ENCODE measurements at places on chromosomes 5 and 9.

GRCh38 chr9:123365287-123365880 lies 9.4 kb downstream of the CRB2 start:
- DNase-seq: no peak

DNA sequence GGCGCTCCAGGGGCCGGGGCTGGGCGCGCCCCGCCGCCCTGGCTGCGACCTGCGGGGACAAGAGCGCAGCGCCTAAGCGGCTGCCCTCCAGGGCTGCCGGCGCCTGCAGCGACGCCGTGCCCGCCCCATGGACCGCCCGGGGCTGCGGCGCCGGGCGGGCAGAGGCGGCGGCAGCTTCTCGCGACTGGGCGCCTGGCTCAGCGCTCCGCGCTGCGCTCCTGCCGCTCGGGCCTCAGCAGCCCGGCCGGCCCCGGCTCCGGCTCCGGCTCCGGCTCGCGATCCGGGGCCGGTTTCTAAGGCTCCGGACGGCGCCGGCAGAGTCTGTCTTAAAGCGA lies at the start of gene PITX1:
TSS of gene PITX1 (minus strand) at position 328 of the 335 bp plus-strand sequence. CDS start 347 bp downstream, outside the sequence.
- no peak for DNase-seq

DNA sequence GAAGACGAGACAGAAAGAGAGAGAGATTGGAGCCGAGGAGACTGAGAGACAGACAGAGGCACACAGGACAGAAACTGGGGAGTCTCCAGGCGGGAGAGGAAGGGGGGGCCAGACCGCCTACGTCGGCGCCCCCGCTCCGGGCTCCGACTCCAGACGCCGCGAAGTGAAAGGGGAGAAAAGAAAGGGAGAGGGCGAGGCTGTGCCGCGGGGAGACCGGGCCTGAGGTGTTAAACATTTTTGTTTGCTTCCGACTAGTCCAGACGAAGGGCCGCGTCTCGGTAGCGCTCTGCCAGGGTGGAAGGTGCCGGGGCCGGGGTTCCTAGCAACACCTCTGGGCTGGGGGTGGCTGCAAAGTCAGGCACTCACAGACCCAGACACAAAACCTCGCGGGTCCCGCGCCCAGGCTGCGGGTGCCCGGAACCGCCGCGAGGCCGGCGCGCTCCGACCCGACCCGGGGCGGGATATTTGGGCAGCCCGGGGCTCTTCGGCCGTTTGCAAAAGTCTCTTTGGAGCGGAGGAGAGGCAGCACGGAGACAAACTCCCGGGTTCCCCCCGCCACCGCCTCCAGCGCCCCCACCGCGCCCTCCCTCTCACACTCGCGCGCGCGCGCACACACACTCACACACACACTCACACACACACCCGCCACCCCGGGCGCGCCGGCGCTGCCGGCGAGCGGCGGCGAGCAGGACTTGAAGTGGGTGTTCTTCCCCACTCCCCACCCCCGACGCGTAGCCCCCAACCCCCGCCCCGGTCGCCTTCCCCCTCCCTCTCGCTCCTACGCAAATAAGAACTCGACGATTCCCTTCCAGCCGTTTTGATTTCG lies 626 bp upstream of the FST start:
- DNase-seq: peak; percentile 23

- DNase-seq: no peak
These were observed 25.8 kb downstream of the SH3PXD2B start for GRCh38 chr5:172428224-172429166.

GRCh38 chr9:5920860-5921328 lies 30.2 kb downstream of the MLANA start:
- DNase-seq: peak; percentile 68

GRCh38 chr9:111902391-111903139 lies 6.0 kb downstream of the UGCG start:
- DNase-seq: no peak

GRCh38 chr5:123382252-123382651 lies 41.0 kb downstream of the CEP120 start:
- DNase-seq: no peak

- DNase-seq: no peak
These were observed 212.8 kb downstream of the NXNL2 start for GRCh38 chr9:88747768-88748167.

- DNase-seq: no peak
These were observed 38.1 kb downstream of the ADAMTS2 start for GRCh38 chr5:179307013-179307800.

- peak; percentile 15 for DNase-seq
These were observed 21.3 kb upstream of the NDST1 start for GRCh38 chr5:150486402-150487198.

GRCh38 chr9:126383406-126384046 lies 56.9 kb downstream of the MVB12B start:
- no peak for DNase-seq

GRCh38 chr9:129836311-129837007 lies 1.2 kb downstream of the USP20 start:
- DNase-seq: peak; percentile 64

DNA sequence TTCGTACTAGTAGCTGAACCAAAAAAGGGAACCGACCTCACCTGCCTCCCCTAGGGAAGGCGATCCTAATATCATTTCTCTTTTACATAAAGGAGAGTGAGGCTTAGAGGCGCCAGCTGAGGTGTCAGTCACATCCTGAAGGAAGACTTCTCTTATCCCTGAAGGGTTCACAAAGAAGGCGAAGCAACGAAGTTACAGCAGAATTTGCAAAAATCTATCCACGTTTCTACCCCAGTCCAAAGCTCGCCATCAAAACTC lies 598 bp upstream of the KIAA1191 start:
- no peak for DNase-seq

DNA sequence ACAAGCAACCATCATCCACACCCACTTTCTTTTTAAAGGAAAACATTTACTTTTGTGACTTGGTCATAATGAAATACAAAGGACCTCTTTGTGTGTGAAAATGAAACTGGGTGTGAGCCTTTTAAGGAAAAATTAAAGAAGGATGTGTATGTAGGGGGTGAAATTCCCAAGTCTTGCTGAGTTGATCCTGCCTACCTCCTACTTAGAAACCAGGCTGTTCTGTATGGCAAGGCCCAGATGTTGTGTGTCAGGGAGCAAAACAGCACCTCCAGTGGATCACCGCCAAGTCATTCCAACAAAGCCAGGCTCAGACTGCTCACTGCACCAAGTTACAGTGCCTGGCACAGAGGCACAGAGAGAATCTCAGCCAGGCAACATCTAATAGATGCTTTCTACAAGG lies 198.5 kb upstream of the FBN2 start:
- no peak for DNase-seq

DNA sequence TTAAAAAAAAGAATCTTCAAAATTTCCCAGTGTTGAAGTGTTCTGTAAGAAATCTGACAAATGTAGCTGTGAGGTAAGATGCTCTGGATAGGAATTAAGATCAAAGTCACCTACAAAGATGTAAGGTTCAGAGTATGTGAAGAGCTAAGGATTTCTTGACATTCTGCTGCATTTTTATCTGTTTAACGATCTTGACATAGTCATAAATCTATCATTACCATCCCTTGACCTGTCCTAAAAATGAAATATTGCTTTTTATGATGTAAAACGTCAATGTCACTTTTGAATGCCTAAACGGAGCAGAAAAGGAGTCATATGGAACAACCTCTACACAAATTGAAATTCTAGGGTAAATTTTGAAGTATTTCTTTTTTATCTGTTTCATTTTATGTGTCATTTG lies 939.3 kb downstream of the CDH18 start:
- DNase-seq: no peak

- no peak for DNase-seq
These were observed 113.6 kb downstream of the DEPDC1B start for GRCh38 chr5:60586307-60586901.

DNA sequence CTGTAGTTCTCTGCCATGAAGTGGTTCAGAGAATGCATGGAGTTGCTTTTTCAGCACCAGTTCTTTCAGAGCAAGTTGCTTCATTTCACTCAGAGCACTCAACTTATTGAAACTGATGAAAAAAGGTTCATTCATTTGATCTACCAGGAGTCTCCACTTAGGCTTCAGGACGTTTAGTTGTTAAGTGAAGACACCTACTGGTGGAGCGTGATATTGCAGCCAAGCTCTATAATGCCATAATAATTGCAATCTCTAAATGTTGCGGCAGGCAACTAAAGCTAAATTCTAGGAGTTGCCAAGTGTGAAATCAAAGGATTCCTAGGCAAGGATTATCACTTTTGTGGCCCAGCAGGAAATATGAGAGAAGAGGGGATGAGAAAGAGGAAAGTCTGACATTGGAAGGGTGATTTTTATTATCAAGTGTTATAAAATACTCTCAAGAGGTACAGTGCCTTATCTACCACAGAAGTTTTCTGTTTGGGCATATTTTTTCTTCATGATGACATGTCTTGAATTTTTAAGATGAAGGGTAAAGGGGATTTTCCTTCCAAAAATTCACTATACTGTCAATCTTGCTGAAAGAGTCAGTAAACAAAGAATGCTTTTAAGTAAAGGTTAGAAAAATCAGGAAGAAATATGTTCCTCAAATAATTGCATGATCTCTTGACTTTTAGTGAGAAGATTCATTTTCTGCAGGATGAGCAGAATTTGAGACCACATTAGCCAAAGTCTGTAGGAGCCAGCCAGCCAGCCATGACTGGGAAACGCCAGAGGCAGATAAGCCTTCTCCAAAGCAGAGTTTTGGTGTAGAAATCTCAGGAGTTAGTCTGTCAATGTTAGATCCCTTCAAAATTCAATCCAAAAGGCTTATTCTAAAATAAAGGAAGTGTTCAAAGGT lies 83.4 kb downstream of the SH3PXD2B start:
- DNase-seq: peak; percentile 72

GRCh38 chr9:4980086-4980727 lies 4.9 kb upstream of the JAK2 start:
- DNase-seq: no peak
